Spleen (tissue), 13 donors: ENCODE measurements at places on chromosomes 5 and 9. TPM values are rescaled to one million over a fixed set of nuclear protein-coding genes. Genes with fewer than 3 reads are reported as not detected.

- no peak for DNase-seq
Measured at GRCh38 chr5:161096581-161096980, 244.6 kb upstream of the ATP10B start.

The DRD1 gene
- total RNA-seq: 0.13 TPM

- DNase-seq: no peak
Measured at GRCh38 chr5:32543291-32543690, 42.1 kb upstream of the SUB1 start.

DNA sequence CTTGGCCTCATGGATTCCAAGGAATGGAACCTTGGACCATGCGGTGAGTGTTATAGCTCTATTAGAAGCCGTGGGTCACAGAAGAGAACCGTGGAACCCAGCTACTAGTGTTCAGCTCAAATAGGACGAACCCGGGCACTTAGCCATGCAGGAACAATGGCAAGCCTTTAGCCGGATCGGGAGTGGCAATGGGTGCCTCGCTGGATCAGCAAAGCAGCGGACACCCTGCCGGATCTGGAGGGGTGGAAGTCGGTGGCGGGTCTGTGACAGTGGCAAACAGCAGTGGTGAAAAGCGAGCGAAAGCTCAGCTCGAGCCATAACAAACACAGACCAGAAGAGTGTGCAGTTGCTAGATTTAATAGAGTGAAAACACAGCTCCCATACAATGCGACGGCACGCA is 2.4 kb upstream of the CDO1 start:
- DNase-seq: peak; percentile 59

DNA sequence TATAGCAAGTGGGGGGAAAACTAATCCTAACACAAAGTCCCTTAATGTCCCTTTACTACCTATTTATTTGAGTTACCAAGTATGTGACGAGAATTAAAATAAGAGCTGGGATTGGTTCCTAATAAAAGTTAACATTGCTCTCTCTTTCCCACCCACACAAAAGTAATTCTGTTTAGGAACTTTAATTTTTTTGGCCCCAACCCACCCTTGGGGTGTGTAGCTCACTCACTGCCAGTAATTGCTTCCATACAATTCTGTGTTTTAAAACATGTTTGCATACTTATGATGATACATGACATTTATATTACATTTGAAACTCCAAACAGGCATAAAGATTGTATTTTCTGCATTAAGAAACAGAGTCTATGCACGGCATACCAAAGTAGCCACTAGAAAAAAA is 106.5 kb downstream of the BNC2 start:
- DNase-seq: no peak

The ALDH1A1 gene
- total RNA-seq: 81.1 TPM

GRCh38 chr5:130874861-130875417 is 290.1 kb downstream of the HINT1 start:
- no peak for DNase-seq

The HOMER1 gene
- total RNA-seq: 1.3 TPM

GRCh38 chr9:110828264-110828663 is 159.7 kb downstream of the MUSK start:
- DNase-seq: no peak

The RAB3C gene
- 0.34 TPM for total RNA-seq

The RHOBTB3 gene
- 71.1 TPM for total RNA-seq

DNA sequence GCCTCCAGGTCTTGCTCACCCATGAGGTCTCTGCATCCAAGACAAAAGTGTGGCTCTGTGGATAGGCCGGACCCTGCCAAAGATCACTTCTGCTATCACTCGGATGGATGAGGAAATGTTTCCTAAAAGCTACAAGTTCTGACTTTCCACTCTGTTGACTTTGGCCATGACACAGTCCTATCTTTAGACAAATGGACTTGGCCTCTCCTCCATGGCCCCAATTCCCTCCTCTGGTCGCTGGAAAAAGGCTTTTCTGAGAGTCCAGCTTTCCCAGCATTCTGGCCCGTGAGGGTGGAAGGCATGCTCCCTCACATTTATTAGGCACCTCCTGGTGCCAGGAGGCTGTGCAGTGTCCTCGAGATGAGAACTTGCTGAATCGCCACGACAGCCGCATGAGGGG is 83.1 kb downstream of the COL27A1 start:
- DNase-seq: no peak

DNA sequence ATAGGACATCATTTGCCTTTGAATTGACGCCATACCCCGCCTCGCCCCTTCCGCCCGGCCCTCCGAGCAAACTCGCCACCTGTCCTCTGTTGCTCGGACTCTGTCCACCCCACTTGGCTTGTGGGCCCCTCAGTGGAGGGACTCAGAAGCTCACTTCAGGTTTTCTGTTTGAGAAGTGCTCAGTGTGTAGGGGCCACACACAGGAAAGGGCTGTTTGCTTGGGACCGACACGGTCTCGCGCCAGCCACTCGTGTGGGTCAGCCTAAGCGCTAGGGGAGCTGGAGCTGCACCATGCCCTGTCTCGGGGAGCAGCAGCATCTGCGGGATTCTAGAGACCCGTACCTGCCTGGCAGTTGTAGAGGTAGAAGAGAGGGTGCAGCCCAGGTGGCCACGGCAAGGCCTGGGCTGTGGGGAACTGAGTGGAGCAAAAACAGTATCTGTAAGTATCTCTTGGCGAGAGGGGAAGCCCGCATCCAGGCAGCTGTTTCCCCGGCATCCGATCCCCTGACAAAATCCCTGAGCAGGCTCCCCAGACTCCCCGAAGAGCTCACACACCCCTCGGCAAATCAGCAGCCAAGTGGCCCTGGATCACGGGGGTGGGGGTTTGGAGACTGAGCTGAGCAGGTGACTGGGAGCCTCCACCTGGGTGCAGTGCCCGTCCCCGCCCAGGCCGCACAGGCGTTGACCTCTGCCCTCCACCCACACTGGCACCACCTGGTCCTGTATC is 52.2 kb downstream of the COL5A1 start:
- DNase-seq: peak; percentile 62

DNA sequence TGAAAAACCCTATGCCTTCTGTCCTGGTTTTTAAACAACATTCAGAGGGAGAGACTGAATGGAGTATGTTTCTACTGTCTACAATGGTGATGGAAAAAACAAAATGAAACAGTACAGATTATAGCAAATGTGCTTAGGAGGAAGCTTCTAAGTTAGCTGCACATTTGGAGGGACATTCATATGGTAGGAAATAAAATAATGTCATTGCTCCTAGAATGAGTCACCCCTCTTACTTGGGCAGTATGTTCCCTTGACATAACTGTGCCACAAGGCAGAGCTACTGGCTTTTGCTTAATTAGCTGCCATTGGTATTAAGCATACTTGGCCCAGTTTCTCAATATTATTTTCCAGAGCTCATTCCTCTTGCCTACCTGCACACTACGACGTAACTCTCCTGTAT is 128.9 kb downstream of the GDNF start:
- no peak for DNase-seq

DNA sequence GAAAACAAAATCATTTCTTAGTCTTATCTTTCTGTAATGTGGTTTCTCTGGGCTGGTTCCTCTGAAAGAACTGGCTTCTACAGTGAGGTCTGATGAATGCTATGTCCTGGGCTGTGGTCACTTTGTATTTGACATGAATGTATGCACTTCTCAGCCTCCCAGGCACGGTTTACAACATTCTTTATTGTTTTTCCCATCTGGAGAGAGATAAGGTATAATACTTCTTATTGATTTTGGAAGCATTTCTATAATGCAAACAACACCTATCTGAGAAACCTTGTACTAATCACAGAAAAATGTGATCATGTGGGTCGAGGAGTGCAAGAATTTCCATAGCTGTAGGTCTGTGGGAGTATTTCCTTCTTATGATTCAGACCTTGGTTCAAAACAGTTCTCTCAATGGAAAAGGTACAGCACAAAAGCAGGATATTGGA is 46.9 kb downstream of the ACTBL2 start:
- DNase-seq: no peak

DNA sequence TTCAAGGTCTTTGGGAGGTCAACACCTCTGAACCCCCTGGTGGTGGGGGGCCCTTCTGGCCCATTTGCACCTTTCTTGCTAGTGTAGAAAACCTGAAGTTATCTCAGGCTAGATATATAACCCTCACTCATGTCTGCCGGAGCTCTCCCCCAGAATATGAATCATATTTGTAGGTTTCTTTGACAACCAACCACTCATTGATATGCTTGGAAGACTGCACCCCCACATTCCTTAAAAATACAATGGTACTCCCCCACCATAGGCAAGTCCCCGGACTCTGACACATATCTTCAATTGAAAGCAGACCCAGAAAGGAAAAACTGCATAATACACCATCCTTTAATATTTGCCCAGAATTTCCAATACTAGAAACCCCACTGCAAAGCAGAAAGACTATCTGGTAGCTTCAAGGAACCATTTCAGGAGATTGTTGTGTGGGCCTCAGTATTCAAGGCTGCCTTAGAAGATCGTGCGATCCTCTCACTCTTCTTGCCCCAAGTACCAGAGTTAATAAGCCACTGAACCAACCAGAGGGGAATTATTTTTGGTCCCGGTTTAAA is 978 bp upstream of the UBE2B start:
- no peak for DNase-seq
